ENCODE measurements at places on chromosomes 1 and 21. TPM values are rescaled to one million over a fixed set of nuclear protein-coding genes. Genes with fewer than 3 reads are reported as not detected.

GRCh38 chr1:98403963-98404480 lies 257.5 kb upstream of the SNX7 start:
- no peaks in the 10 kb centered on the region for H3K27me3 ChIP-seq
- no peaks in the 10 kb centered on the region for H3K36me3 ChIP-seq
- no peaks in the 10 kb centered on the region for H3K4me1 ChIP-seq
- no peak overlapping the region for H3K27ac ChIP-seq

GRCh38 chr1:223860051-223860622 lies 14.4 kb upstream of the TP53BP2 start:
- no peak for DNase-seq
- no peaks in the 10 kb centered on the region for H3K4me1 ChIP-seq
- no peaks in the 10 kb centered on the region for H3K36me3 ChIP-seq
- H3K4me3 ChIP-seq: no peak overlapping the region
- no peak overlapping the region for H3K27ac ChIP-seq

- peaks cover 44% of the 10 kb centered on the region for H3K4me1 ChIP-seq
- no peak overlapping the region for H3K4me3 ChIP-seq
- peaks cover 64% of the 10 kb centered on the region for H3K27me3 ChIP-seq
- DNase-seq: no peak
- H3K36me3 ChIP-seq: no peaks in the 10 kb centered on the region
- H3K27ac ChIP-seq: no peak overlapping the region
Measured at GRCh38 chr1:47593013-47593568, 155.2 kb downstream of the FOXD2 start.

DNA sequence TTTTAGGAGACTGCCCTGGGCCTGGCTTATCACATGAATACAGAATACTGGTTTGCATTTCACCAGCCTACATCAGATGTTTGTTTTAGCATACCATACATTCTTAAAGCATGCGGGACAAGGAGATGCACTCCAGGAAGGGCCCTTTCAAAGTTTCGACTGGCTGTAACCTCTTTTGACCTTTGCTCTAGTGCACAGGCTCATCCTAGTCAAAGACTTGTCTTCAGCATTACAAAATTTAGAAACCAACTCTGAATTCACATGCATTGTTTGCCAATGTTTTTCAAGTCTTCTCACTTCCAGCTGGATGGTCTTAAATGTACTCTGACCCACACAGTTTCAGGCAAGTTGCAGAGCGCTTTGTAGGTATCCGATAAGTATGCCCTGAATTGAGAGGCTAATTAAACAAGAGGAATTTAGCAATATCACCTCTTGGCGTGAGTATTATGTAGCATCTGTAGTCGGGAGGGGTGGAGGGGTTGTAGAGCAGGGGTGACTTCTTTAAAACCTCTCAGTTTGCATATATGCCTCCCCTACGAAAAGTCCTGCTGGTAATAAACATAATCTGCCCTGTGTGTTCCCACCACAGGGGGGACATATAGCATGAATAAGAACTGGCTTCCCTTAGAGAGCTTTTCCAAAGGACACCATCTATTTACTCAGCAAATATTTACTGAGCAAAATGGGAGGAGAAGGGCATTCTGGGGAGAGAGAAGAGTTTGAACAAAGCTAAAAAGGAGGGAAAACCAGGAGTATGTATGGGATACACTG lies 24.4 kb upstream of the AHCYL1 start:
- H3K4me1 ChIP-seq: peaks cover 4% of the 10 kb centered on the region
- no peak for DNase-seq
- no peaks in the 10 kb centered on the region for H3K27me3 ChIP-seq
- no peaks in the 10 kb centered on the region for H3K36me3 ChIP-seq

DNA sequence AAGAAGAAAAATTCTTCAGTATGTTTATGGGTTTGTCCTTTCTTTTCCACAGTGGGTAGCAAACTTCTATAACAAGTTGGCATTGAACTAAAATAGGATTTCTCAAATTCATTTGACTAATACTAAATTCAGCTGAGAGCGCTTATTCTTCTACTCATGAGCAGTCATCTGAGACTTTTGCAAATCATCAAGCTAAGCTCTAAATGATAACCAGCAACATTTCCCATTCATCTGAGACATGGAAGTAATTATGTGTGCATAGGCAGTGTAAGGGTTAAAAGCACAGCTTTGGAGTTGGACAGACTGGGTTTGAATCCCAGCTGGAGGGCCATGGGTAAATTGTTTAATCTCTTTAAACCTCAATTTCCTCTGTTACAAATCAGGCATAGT lies 18.3 kb upstream of the CNR2 start:
- H3K27me3 ChIP-seq: no peaks in the 10 kb centered on the region
- H3K27ac ChIP-seq: no peak overlapping the region
- no peak for DNase-seq

DNA sequence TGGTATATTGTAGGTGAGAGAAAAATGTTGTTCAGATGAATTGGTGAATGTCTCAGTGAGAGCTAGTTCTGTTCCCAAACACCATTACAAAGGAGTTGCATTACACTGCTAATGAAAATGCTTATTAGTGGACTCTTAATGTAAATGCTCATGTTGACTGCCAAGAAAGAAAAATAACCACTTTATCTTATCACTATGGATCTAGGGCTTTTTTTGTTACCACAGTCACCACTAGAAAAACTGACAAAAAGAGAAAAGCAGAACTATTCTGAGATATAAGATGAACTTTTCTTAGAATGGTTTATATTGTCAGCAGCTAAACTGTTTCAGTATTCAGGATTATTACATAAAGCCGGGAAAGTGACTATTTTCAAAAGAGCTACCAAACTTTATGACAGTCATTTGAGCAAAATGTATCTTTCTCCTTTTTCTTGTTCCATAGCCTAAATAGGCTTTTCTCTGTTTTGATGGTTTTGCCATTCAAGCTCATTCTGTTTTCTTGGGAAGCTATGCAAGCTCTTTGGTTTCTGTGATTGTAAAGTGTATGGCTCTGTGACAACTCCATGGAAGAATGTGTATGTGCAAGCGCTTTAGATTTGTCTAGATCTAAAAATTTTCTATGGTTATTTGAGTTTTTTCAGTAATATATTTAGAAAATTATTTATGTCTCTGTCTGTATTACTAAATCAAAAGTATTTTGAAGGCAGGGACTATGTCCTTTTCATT lies 64.2 kb upstream of the DPH5 start:
- no peak overlapping the region for H3K4me3 ChIP-seq
- no peak for DNase-seq
- H3K27ac ChIP-seq: no peak overlapping the region
- no peaks in the 10 kb centered on the region for H3K36me3 ChIP-seq

DNA sequence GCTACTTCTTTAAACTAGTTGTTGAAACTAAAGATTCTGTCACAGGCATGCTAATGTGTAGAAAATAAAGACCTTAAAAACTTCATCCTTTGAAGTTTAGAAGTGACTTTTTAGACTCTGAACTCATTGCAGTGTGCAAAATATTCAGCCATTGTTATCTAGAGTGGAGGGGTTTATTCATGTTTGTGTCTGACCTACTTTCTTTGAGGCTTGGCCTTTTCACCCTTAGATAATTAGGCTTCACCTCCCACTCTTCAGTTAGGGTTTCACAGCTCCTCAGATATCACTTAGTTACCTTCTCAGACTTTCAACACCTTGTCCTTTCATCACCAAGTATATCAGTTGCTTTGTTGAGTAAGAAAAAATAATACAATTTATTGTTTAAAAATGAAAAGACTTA lies 75.9 kb downstream of the IVNS1ABP start:
- H3K27me3 ChIP-seq: no peaks in the 10 kb centered on the region
- H3K27ac ChIP-seq: no peak overlapping the region
- H3K4me1 ChIP-seq: no peaks in the 10 kb centered on the region
- H3K36me3 ChIP-seq: no peaks in the 10 kb centered on the region

GRCh38 chr1:92444351-92444750 lies 42.4 kb downstream of the GFI1 start:
- no peak overlapping the region for H3K4me3 ChIP-seq
- H3K27me3 ChIP-seq: no peaks in the 10 kb centered on the region
- H3K27ac ChIP-seq: no peak overlapping the region

Gene FAM163A
- total RNA-seq: 0.15 TPM

Data from heart right ventricle (tissue), 16 donors.